Stimulated activated CD4-positive, alpha-beta T cell treated with anti-CD3 and anti-CD28 coated beads, Interleukin-15, amount 100 ng/mL, for 1 hour (primary cell): ENCODE measurements at places on chromosomes 3 and 15.

GRCh38 chr3:171115667-171116066, 89.1 kb upstream of the SLC2A2 start:
- DNase-seq: no peak

- DNase-seq: no peak
Measured at GRCh38 chr3:173685456-173685855, 287.9 kb downstream of the NLGN1 start.

DNA sequence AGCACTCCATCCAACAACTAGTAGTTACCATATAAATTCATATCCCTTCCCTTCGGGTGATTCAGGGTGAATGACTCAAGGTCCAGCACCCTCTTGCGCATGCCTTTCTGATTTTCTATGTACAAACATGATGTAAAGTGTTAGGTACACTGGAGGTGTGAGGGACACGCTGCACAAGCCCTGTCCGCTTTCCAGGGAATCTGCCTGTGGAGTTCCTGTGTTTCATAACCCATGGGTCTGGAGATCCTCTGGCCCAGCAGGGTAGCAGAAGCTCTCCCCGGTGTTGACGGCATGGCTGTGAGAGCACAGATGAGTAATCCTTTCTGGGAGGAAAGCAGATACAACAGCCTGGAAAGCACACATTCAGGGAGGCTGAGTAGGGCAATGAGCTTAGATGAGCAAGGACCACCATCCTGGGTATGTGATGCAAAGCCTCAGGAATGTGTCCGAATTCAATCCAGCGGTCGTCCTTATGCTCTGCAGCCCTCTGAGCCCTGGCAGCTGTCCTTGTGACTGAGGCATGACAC, 142.9 kb upstream of the TP63 start:
- DNase-seq: no peak

DNA sequence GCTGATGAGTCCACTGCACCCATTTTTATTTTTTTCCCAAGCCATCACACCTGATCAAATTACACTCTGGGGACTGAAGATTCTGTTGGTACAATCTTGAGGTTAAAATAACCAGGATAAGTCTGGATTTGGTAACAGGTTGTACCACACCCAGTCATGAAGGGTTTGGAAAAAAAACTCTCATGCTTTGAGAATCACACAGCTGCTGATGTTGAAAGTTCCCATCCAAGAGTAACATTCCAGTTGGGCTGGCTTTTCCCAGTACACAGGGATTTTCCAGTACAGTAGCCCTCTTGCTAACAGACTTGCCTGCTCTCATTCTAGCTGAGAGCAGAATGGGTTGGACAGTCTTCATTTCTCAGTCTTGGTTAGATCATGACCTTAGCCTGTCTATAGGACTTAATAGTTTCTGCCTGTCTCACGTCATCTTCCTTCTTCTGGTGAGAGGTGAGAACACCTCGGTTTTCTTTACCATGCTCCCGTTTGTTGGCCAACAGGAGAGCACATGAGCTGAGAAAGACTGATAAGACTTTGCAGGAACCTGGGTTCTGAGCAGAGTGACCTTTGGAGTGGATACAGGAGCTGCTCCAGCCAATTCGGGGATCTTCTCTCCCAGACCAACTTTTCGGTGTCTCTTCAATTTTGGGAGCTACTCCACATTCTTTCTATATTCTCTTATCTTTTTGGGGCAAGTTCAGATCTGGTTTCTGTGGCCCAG, 300.1 kb upstream of the LYSMD4 start:
- DNase-seq: no peak

GRCh38 chr3:128590948-128591347, 59.7 kb downstream of the RPN1 start:
- DNase-seq: no peak

GRCh38 chr3:121793078-121793477, 41.8 kb downstream of the IQCB1 start:
- no peak for DNase-seq

GRCh38 chr3:168061332-168061996, 34.3 kb downstream of the GOLIM4 start:
- DNase-seq: no peak

DNA sequence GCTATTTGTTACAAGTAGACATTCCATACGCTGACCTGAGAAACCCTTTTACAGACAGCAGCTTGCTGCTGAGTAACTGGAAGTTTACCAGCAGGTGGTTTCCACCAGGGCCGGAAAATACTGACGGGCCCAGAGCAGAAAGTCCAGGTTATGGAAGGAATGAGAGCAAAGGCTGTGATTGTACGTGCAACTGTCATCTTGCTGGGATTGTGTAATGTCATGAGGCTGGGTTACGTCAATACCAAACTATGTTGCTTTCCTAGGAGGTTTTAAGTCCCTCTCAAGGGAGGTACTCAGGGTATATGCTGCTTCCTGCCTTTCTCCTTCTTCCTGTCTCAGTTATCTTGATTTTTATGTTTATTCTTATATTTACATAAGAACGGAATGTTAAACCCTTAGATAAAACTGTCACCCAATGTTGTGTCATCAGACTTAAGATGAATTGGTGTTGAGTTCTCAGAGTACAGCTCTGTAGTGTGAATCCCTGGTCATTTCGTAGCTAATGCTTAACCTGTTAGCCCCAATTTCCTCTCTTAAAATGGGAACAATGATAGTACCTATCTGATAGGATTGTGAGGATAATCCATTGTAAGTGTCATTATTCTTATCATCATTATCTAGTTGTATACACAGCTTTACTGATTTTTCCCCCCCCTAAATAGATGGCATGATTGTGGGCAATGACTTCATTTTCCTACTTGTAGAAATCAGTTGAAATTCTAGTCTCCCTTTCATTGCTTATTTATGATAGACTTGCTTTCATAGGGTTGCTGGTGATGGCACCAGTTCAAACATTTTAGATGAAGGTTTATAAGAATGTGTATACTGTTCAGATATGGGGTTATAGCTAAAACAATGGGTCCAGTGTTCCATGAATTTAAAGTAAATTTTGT, 101.4 kb downstream of the FNDC3B start:
- no peak for DNase-seq

- no peak for DNase-seq
Measured at GRCh38 chr3:114327665-114328064, 33.8 kb downstream of the TIGIT start.

- no peak for DNase-seq
Measured at GRCh38 chr3:85796140-85796539, 837.4 kb downstream of the CADM2 start.

- DNase-seq: no peak
Measured at GRCh38 chr15:77974416-77975331, 102.8 kb downstream of the TBC1D2B start.

GRCh38 chr3:53809267-53809666, 37.0 kb downstream of the CHDH start:
- no peak for DNase-seq

DNA sequence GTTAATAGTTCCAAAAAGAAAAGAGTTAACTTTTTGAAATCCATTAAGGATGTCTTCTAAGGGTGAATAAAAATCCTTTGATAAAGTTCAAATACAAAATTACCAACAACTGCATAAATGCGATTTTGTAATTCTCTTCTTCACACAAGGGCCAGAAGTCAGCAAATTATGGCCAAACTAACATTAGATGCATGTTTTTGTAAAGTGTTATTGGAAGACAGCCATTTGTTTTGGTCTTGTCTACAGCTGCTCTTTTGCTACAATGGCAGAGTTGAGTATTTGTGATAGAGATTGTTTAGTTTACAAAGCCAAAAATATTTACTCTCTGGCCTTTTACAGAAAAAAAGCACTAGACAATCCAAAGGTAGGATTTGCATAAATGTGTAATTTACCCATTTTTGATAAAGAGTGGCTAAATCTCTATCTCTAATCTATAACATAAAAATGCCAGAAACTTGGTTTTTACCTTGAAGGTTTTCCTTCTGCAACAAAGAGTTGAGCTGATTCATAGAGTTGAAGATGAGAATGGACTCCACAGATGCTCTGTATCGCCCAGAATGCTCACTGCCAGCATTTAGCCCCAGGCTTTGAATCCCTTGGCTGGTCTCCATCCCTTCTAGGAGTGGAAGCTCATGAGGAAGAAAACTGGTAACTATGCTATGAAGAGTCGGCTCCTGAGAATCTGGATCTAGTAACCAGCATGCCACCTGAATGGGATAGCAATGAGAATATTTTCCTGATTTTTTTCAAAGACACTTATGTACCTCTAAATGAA, 64.5 kb downstream of the POLQ start:
- no peak for DNase-seq

- DNase-seq: no peak
Measured at GRCh38 chr15:68725736-68726135, 95.0 kb downstream of the ANP32A start.

DNA sequence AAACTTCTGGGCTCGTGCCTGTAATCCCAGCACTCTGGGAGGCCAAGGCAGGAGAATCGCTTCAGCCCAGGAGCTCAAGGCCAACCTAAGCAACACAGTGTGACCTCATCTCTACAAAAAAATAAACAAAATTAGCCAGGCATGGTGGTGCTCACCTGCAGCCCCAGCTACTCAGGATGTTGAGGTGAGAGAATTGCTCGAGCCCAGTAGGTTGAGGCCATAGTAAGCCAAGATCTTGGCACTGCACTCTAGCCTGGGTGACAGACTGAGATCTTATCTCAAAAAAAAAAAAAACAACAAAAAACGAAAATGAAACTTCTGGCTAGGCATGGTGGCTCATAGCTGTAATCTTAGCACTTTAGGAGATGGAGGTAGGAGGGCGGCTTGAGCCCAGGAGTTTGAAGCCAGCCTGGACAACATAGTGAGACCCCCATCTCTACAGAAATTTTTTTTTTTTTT, 53.7 kb downstream of the PIK3CB start:
- no peak for DNase-seq

GRCh38 chr3:155018621-155019330, 61.3 kb upstream of the MME start:
- no peak for DNase-seq

GRCh38 chr3:114615523-114616085, 321.8 kb downstream of the TIGIT start:
- DNase-seq: no peak

DNA sequence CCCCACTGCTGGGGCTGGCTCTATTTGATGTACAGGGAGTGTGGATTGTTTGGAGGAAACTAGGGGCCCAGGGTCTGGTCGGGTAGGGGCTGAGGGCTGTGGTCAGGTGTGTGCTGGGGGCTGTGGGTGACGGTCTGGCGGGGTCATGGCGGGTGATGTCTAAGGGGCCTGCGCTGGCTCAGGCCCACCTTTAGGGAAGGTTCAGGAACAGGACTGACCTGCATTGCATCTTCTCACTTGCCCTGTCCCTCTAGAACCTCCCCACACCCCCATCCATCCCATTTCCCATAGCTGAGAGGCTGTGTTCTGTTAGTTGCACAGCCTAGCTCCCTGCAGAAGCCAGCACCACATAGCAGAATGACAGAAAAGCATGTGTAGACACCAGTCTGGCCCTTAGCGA, 39.1 kb downstream of the SCN5A start:
- no peak for DNase-seq

DNA sequence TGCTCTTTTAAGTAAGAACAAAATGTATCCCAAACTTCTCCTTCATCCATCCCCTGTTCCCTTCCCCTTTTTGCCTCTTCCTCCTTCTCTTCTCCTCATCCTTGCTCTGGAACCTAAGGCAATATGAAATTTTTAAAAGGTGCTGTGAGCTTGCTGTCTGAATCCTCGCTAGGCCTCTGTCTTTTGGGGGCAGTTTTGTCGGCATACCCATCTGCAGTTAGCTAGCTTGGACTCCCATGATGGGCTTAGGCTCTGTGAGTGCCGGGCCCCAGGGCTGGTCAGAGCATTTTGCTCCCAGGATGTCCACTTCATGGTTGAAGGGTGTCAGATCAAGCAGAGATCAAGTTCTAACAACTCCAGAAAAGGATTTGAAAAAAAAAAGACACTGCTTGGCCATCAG, 18.6 kb downstream of the ZIC1 start:
- no peak for DNase-seq

GRCh38 chr3:52845691-52846431, 11.0 kb upstream of the MUSTN1 start:
- no peak for DNase-seq

DNA sequence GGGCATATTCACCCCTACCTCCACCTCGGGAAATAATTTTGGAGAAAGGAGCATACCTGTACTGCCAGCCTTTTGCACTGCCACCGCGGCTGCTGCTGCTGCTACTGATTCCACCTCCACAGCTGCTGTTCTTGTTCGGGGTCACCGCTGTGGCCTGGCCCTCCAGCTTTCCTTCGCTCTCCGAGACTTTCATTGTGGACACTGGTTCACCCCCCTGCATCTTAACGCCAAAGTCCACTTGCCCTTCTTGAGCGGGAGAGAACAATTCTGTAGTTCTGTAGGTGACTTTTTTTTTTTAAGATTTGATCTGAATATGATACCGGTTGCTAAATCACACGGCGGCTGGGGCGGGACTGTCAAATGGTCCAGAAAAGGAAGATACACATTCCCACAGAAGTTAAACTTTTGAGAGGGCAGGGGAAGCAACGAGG, 701 bp downstream of the OSBPL11 start:
- no peak for DNase-seq

DNA sequence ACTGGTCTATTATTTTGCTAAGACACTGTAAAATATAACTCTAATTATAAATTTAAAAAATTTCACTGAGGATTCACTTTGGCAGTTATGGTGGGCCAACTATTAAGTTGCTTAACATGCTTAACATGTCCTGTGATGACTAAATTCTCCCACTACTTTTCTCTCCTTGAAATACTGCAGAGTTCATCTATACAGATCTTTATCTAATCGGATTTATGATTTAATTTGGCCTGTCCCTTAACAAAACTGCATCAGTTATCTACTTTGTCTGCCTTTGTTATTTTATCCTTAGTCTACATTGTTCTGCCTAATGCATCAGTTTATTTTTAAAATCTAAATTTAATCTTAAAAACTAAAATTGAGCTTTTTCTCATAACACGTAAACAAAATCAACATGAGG, 26.4 kb downstream of the CD96 start:
- no peak for DNase-seq

DNA sequence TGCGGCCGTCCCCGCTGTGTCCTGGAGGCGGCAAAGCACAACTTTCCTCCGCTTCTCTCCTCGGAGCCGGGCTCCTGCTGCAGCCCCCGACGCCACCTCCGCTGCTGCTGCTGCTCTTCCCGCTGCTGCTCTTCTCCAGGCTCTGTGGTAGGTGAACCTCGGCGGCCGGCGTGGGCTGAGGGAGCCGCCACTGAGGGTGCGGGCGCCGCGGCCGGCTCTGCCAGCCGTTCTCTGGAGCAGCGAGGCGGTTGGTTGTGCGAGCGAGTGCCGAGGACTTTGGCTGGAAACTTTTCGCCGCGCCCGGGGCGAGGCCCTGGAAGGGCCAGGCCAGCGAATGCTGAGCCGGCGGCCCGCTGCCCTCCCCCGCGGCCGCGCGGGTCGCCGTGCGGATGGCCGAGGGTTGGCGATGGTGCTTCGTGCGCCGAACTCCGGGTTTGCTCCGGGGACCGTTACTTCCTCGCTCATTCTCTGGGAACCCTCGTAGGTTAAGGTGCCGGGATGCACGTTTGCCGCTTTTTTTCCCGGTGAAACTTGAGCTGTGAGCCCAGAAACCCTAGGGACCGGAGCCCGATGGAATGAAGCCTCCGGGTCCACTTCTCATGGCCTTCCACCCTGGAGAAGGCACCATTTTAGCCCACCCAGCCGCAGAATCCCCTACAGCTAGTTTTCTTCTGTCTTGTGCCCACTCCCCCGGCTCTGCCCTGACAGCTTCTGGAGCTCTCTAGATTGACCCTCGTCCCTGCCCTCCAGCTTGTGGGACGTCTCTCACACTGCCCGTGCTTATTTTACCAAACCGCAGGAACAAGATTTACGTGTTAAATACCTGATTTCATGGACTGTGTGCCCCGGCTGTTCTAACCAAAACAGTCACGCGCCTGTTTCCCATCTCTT, 660 bp downstream of the NECTIN3 start:
- peak; percentile 13 for DNase-seq
